ENCODE measurements at places on chromosomes 16 and 17.
A peak's percentile ranks its signal among the peaks of the same experiment; 100 is the strongest.

DNA sequence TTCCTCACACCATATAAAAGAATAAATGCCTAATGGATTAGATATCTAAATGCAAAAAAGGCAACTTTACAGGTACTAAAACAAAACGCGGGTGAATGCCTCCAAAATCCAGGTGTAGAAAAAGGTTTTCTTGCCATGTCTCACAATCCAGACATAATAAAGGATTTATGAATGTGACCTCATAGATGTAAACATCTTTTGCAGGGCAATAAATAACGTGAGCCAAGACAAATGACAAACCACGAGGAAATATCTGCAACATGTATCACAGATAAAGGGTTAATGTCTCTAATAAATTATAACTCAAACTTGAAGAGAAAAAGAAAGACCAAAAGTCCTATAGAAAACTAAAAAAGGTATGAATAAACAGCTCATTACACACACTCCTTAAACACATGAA lies 180.7 kb downstream of the PARN start:
- no peak for DNase-seq

GRCh38 chr16:55647798-55648197 lies 8.0 kb upstream of the SLC6A2 start:
- no peak for DNase-seq

- DNase-seq = peak; percentile 88
Observed at GRCh38 chr17:78322858-78323455, 36.9 kb downstream of the SOCS3 start.

DNA sequence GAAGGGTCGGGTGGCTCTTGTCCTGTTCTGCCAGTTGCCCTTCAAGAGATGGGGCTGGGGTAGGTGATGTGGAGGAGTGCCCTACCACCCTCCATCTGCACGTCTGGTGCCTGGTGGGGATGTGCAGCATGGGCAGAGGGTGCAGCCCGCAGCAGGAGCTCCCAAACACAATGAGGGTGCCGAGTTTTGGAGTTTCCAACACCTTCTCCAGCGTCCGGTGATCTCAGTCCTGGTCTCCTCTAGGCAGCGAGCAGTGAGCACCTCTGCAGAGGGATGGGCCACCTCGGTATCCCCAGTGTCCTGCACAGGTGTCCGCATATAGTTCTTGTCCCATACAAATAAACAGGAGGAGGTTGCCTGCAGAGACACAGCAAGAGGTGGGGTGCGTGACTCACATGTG lies 136.0 kb downstream of the ENGASE start:
- DNase-seq = no peak

GRCh38 chr17:36540696-36541095 lies 4.0 kb upstream of the GGNBP2 start:
- DNase-seq = no peak

GRCh38 chr17:34683390-34683789 lies 104.0 kb downstream of the TMEM132E start:
- DNase-seq = no peak

DNA sequence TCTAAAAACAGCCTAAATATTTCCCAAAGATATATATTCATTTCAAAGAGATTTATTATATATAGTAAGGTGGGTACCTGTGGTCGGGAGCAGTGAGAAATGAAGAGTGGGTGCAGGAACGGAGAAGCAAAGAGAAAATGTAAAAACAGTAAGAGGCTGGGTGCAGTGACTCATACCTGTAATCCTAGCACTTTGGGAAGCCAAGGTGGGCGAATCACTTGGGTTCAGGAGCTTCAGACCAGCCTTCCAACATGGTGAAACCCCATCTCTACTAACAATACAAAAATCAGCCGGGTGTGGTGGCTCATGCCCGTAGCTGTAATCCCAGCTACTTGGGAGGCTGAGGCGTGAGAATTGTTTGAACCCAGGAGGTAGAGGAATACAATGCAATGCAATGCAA lies 257.1 kb downstream of the BCAS3 start:
- DNase-seq = no peak

GRCh38 chr17:9465210-9465921 lies 110.3 kb downstream of the STX8 start:
- DNase-seq = no peak

- peak; percentile 94 for DNase-seq
Observed at GRCh38 chr17:18182978-18183333, 672 bp upstream of the ALKBH5 start.

DNA sequence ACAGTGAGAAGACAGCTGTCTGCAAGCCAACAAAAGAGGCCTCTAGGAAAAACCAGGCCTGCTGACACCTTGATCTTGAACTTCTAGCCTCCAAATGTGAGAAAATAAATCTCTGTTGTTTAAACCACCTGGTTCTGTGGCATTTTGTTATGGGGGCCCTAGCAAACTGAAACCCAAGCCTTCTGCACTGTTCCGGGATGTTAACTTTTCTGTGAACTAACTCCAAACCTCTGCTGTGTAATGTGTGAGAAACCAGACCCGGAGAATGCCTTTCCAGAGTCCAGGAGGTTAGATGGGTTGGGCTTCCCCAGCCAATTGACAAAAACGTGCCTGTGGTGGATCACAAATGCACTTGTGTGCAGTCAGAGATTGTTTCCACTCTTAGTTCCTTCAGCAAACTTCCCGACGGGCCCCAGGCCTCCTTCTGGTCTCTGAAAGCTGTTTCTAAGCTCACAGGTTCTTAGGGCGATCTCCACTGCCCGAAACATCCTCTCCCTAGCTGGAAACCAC lies 13.6 kb upstream of the GGA2 start:
- no peak for DNase-seq

GRCh38 chr16:81465375-81465943 lies 20.9 kb downstream of the CMIP start:
- no peak for DNase-seq

DNA sequence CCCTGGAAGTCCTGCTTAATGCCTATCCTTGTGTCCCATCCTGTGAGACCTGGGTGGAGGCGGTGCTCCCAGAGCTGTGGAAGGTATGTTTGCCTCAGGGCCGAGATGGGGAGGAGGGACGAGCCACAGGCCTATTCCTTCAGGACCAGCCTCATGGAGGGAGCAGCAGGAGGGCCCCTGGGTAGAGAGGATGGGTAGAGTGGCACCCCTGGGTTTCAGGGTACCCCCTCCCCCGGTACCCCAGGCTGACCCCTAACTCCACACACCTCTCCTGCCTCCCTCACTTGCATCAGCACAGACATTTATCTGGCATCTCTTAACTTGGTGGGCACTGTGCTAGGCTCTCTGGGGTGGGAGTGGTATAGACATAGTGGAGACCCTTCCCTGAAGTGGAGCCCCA lies 7.1 kb downstream of the ASB16 start:
- no peak for DNase-seq

All from left ventricle myocardium superior (tissue), 1 donor.